HCT116 (cell line): ENCODE measurements at places on chromosomes 5 and 9.

DNA sequence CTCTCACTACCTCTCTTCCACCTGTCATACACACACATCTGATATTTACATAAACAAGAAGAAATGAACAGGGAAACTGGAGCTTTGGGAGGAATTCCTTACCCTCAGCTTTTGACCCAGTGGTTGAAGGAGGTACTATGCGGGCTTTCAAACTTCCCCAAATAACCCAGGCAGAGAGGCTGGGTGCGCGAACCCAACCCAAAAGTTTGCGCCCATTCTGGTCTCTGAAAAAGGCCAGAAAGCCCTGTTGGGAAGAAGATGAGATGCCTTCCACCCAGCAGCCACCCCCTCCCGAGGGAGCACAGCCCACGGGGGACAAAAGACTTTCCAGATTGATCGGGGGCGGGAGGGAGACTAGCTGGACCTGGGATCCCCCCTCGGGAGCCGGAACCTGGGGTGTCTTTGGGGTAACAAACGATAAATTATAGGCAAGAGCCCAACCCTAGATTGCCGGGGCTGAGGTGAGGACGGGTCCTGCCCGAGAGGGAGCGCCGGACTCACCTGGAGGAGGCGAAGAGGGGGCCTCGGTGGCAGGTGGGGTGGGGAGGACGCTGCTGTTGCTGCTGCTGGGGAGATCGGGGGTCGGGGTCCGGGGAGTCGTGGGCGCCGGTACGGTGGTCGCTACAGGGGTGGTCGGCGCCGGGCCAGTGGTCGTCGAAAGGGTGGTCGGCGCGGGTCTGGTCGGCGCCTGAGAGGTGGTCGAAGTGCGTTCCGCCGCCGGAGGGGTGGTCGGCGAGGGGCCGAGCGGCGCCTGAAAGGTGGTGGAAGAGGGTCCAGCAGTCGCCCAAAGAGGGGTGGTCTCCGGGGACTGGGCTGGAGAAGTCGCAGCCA is 798 bp downstream of the MEGF9 start:
- no peak for DNase-seq

DNA sequence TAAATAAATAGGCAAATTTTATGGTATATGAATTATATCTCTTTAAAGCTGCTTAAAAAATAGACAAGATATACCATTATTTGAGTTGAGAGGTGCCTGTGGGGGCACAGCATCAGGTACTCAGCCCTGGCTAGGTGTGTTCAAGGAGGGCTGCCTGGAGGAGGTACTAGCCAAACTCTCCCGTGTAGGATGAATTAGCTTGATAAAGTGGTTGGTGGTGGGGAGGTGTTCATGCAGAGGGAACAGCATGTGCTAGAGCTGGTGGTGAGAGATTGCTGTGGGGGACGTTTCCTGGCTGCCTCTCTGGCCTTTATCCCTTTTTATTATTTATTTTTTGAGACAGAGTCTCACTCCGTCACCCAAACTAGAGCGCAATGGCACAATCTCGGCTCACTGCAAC is 23.2 kb upstream of the NCS1 start:
- DNase-seq = no peak

GRCh38 chr9:76369583-76369982 is 24.6 kb downstream of the RFK start:
- no peak for DNase-seq

GRCh38 chr5:35319333-35320002 is 89.2 kb upstream of the PRLR start:
- DNase-seq = no peak

DNA sequence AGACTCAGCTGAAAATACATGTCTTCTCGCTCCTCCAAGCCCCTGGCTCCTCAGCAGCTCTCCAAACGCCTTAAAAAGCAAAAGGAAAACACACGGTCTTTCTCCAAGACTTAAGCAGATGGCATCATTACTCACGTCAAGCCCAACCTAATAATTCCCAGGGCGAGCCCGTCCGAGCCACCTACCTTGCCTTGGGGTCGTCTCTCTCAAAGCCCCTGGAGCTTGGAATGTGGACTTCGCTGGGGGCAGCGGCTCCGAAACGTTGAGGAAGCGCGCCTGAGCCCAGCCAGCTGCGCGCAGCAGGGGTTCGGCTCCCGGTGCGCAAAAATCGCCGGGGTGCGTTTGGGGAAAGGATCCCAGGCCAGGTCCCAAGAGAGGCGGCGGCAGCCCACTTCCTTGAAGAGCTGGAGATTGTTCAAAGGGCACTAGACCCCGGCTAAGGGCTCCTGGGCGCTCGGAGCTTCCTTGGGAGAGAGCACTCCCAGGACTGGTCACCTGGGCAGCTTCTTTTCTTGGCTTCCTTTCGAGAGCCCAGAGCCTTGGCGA is 395 bp downstream of the DRD1 start:
- no peak for DNase-seq

DNA sequence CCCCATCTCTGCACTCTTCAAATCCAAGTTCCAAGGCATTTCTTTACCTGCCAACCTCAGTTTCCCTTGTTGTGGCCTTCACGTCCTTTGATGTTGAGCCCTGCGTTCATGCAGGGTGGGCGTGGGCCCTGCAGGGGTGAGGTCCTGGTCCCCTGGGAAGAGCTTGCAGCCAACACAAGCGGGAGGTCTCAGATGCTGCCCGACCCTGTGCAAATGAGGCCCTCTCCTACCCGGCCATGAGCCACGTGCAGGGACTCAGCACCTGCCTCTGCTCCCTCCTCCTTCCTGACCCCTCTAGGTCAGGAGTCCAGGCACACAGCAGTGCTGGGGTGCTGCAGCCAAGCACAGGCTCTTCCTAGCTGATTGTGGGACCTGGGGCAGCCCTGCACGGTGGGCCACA is 124.5 kb downstream of the ADAMTS2 start:
- no peak for DNase-seq

DNA sequence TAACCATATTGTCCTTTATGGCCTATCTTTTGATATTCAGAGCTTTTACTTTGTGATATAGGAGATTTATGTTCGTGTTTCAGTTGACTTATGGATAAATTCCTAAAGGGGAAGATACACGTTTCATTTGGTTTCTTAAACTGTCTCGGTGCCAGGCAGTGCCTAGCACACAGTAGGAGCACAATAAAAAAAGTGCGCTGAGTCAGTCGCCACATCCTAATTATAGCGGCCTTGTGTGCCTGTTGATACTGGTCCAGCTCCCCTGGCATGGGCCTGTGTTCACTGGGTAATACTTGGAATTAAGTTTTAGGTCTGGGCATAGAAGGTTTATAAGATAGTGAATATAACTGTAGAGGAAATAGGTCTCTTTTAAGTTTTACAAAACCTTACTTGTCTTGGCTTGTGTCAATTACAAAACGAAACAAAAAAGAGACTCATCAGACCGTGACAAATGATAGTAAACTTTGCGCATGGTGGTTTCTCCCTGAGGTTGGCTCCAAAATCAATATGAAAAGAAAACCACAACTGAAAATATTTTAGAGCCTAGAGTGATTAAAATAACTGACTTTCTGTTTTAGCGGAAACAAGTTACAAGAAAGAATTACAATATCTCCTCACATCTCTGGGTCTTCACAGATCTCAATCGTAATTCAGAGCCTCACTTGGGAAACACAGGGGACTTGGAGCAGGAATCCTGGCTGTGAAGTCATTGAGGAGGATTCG is 84.8 kb downstream of the MVB12B start:
- DNase-seq = no peak

DNA sequence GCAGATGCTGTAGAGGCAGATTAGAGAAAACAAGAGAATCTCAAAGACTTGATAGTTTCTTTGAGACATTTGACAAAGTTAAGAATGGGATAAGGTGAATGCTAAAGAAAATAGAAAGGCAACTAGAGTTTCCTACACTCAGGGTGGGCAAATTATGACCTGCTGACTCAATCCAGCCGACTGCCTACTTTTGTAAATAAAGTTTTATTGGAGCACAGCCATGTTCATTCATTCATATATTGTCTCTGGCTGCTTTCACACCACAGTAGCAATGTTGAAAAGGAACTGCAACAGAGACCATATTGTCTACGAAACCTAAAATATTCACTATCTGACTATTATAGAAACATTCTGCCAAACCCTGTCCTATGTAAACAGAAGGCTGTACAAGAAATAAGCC is 37.6 kb upstream of the TARS1 start:
- DNase-seq = no peak

DNA sequence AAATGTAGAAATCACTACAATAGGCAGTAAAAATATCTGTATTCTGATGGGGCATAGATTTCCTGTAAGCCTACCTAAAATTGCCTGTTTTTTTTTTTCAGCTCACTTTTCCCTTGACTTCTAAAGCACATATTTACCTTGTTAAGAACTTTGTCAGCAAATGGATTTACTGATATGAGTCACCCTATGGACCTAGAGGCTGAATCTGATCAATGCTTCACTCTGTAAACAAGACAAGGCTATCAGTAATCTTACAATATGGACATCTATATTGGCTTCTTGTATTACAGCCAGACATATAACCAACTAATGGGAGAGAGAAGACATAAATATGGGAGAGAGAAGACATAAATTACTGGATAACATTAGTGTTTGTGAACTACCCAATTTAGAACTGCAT is 792.7 kb upstream of the CHD1 start:
- no peak for DNase-seq

- no peak for DNase-seq
Measured at GRCh38 chr9:95736891-95737522, 138.5 kb upstream of the ERCC6L2 start.

DNA sequence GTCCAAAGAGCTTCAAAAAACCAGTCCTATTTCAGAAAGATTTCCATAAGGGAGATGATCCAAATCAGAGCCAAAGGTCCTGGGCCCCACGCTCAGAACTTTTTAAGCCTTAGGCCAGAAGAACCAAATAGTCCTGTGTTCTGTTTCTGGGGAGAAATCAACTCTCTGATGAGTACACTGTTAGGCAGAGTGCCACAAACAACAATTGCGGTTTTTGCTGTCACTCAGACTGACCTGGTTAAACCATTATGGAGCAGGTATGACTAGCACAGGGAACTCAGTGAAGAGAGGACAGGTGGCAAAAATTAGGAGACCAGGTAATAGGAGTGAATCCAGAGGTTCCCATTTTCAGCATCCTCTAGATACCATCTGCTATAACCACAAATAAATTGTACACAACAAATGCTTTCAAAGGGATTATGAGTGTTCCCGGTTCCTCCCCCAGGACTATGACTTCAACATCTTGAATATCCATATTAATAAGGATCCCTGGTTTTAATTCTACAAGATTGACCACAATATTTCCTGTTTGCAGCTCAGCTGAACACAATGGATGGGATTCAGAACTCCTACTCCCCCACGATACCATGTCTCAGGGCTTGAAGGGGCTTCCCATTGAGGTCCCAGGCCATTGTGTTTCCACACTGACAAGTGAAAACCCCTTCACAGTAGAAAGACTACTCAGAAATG is 52.1 kb upstream of the FREM1 start:
- DNase-seq = no peak

- no peak for DNase-seq
Measured at GRCh38 chr5:179154991-179155955, 95.1 kb downstream of the ZNF354C start.

DNA sequence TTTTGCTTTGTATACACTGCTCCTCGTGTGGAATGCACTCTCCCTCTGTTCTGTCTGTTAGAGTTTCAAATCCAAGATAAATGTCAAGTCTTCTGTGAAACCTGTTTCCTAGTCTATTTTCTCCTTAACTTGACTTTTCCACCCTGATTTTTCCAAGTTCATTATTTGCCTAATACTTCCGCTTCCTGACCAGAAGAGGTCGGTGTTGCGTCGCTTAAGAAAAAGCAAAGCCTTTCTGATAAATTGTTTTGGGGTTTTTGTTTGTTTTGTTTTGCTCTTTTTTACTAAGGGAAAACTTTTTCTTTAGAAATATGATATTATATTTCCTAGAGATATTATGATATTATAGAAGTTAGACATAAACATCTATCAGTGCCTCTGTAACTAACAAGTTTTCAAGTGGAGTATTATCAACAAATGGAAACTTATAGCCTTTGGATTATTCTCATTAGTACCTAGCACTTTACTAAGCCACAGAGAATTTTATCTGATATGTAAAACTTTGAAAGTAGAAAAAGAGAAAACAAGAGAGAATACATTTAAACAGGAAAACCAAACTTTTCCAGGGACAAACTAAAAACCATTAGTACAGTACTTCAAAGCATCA is 55.8 kb downstream of the PHAX start:
- DNase-seq = peak; percentile 31

DNA sequence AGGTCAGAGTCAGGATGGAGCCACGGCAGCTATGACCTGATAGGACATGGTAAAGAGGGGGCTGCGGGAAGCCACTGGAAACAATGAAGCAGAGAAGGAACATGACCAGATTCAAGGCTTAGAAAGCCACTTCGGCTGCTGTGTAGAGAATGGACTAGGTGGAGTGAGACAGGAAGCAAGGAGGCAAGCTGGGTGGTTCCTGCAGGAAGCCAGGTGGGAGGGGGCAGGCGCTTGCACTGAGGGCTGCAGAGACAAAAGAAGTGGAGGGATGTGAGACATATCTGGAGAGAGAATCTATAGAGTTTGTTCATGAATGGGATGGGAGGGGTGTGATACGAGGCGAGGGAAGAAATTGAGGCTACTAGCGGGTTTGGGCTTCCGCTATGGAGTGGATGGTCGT is 19.0 kb upstream of the N4BP3 start:
- no peak for DNase-seq

- DNase-seq = no peak
Measured at GRCh38 chr9:120538339-120538738, 41.6 kb downstream of the CDK5RAP2 start.

DNA sequence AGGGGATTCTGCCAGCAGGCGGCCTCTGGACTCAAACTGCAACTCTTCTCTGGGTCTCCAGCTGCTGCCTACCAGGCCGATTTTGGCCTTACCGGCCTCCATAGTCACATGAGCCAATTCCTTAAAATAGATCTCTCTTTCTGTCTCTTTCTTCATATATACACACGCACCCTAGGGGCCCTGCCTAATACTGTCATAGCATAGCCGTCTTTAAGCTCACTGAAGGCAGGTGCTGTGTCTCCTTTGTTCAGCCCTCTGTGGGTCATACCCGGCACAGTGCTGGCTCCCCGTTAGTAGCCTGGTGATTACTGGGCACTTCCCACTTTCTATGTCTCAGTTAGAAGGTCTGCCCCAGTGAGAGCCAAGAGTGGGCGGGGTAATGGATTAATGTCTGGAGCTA is 140.9 kb downstream of the HSPA4 start:
- no peak for DNase-seq

- DNase-seq = no peak
Measured at GRCh38 chr5:68240202-68240601, 24.6 kb downstream of the PIK3R1 start.

DNA sequence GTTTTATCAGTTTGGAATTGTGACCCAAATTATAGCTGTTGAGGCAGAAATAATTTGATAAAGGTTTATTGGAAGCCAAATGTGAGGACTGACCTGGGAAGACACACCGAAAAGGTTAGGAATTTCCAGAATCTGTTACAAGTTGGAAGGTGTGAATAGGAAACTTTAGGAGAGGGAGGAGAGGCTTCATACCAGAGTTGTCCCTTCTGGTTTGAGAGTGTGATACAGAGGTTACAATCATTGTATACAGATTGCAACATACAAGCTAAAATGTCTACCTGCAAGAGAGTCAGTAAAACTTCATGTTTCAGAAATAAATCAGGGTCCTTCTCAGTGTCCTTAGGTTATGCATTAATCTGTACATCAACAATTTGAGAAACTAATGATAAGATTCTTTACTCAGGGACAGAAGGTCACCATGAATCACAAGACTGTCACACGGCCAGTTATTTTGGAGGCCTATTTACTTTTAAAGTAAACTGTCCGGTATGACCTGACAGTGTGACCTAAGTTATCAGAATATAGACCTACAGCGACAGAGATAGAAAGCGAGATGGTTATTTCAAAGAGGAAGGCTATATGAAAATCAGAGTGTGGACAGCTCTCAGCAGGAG is 204.9 kb upstream of the CTNND2 start:
- DNase-seq = no peak
